ENCODE measurements at places on chromosomes 2 and 18. TPM values are rescaled to one million over a fixed set of nuclear protein-coding genes. Genes with fewer than 3 reads are reported as not detected.
A peak's percentile ranks its signal among the peaks of the same experiment; 100 is the strongest.

CAMKMT gene
- 10.9 TPM for total RNA-seq

TMEM182 gene
- 3.1 TPM for total RNA-seq

ZBTB7C gene
- 0.11 TPM for total RNA-seq

ACVR1 gene
- 66.6 TPM for total RNA-seq

TGIF1 gene
- total RNA-seq, result 90.7 TPM

PPM1B gene
- total RNA-seq, result 36.2 TPM

GRCh38 chr18:41666231-41666630 lies 288.8 kb upstream of the PIK3C3 start:
- peaks cover 21% of the 10 kb centered on the region for H3K4me1 ChIP-seq
- H3K36me3 ChIP-seq, result no peaks in the 10 kb centered on the region
- H3K27ac ChIP-seq, result peak overlapping the region; percentile 46

MEP1B gene
- total RNA-seq, result not detected

RAB6D gene
- total RNA-seq, result 0.10 TPM

GRCh38 chr2:116732322-116732721 lies 1082.2 kb upstream of the DDX18 start:
- H3K27ac ChIP-seq, result no peak overlapping the region
- no peaks in the 10 kb centered on the region for H3K36me3 ChIP-seq
- no peak overlapping the region for H3K4me3 ChIP-seq
- DNase-seq, result no peak

NLRC4 gene
- not detected for total RNA-seq

DNA sequence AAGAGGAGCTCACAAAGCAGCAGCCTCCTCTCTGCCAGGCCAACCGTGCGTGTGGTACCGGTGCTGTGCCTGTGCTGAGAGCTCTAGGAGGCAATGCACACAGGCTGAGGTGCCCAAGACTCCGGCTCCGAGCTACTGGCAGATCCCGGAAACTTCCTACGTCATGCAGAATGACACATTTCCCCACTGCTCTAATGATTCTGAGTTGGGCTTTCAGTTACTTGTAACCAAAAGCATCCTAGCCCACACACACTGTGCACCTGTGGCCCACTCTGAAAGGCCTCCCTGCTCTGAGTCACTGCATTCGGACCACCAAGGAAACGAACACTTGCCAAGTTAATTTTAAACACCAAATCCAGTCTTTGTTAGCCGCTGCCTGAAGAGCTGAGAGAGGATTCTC lies 9.3 kb upstream of the RNU4ATAC start:
- no peak overlapping the region for H3K4me3 ChIP-seq
- H3K27ac ChIP-seq, result no peak overlapping the region
- no peaks in the 10 kb centered on the region for H3K27me3 ChIP-seq
- H3K36me3 ChIP-seq, result peaks cover 20% of the 10 kb centered on the region

GALNT3 gene
- total RNA-seq, result 3.2 TPM

GRCh38 chr2:153222231-153223165 lies 256.1 kb downstream of the RPRM start:
- no peaks in the 10 kb centered on the region for H3K27me3 ChIP-seq
- no peak overlapping the region for H3K27ac ChIP-seq
- no peak for DNase-seq
- H3K4me3 ChIP-seq, result no peak overlapping the region
- no peaks in the 10 kb centered on the region for H3K36me3 ChIP-seq

DNA sequence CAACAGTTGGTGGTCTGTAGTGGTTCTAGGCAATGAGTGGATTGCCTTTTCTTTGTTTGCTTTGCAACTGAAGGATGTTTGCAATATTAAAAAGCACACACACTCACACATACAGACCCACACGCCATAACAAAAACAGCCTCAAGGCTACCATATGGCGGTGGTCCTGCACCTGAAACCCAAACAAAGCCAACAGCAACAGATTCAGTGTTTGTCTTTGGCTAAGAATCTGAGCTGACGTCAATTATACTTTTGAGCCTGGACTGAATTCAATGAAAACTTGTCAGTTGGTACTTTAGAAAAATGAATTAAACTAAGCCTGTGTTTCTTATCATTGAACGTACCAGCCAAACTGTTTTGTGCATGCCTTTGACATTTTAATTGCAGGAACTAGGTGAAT lies 65.0 kb upstream of the NYAP2 start:
- peaks cover 38% of the 10 kb centered on the region for H3K4me1 ChIP-seq
- H3K4me3 ChIP-seq, result no peak overlapping the region
- peaks cover 2% of the 10 kb centered on the region for H3K36me3 ChIP-seq
- no peak for DNase-seq

DNA sequence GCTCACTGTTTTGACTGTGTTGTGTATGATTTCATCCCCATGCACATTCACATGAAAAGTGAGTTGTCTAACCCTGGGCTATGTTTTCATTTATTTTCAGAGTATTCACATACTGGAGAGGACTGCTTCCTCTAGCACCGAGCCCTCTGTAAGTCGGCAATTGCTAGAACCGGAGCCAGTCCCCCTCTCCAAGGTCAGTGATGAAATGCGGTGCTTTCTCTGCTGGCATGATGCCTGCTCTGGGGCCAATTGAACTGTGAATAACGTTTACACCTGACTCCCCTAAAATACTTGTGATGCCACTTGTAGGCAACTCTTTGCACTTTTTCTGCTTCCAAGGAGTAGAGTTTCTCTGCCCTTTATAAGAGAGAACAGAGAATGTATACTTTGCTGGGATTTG lies 126.9 kb downstream of the PRKRA start:
- H3K4me3 ChIP-seq, result no peak overlapping the region
- DNase-seq, result no peak
- no peaks in the 10 kb centered on the region for H3K36me3 ChIP-seq
- H3K27me3 ChIP-seq, result no peaks in the 10 kb centered on the region

DNA sequence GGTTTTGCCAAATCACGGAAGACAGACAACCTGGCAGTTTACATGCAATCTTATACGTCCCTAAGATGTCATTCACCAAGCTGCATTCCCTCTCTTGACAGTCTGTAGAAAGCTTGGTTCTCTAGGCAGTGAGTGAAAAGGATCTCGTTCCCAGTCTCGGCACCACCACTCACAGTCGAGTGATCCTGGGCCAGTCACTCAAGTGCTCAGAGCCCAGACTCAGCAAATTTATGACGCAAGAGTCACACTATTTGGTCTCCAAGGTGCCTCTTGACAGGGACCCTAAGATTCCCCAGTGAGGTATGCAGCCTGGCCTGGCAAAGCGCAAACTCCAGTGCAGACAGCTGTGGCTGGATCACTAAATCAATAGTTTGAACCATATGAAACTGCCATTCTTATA lies 77.9 kb downstream of the EIPR1 start:
- H3K27ac ChIP-seq, result no peak overlapping the region
- peaks cover 17% of the 10 kb centered on the region for H3K4me1 ChIP-seq
- no peaks in the 10 kb centered on the region for H3K36me3 ChIP-seq
- no peak overlapping the region for H3K4me3 ChIP-seq
- DNase-seq, result no peak

UGT1A10 gene
- not detected for total RNA-seq

GRCh38 chr2:20042531-20042930 lies 8.9 kb downstream of the LAPTM4A start:
- H3K27ac ChIP-seq, result peak overlapping the region; percentile 47
- H3K27me3 ChIP-seq, result no peaks in the 10 kb centered on the region
- H3K36me3 ChIP-seq, result peaks cover 32% of the 10 kb centered on the region
